ENCODE measurements at places on chromosomes 6 and 20. TPM values are rescaled to one million over a fixed set of nuclear protein-coding genes. Genes with fewer than 3 reads are reported as not detected.

The LTB gene
- 0.28 TPM for total RNA-seq

The UST gene
- total RNA-seq = 26.8 TPM

The C6orf163 gene
- total RNA-seq = 0.77 TPM

The TMEM14C gene
- 153 TPM for total RNA-seq

The NXT1 gene
- 36.6 TPM for total RNA-seq

The FAM217A gene
- total RNA-seq = not detected

The RPS10 gene
- 3,512 TPM for total RNA-seq

The DNMT3B gene
- 2.0 TPM for total RNA-seq

The CTCFL gene
- not detected for total RNA-seq

The DEFB116 gene
- not detected for total RNA-seq

The OPRM1 gene
- not detected for total RNA-seq

The EGFL8 gene
- total RNA-seq = 1.4 TPM

The TGM2 gene
- 457 TPM for total RNA-seq

The ZNF165 gene
- total RNA-seq = 0.38 TPM

The RPRD1B gene
- 17.2 TPM for total RNA-seq
